Activated CD4-positive, alpha-beta T cell treated with anti-CD3 and anti-CD28 coated beads, Interleukin-2, amount 10 ng/mL, durations not matched to agents 24 days and 14 days (primary cell): ENCODE measurements at places on chromosomes 3 and 15. TPM values are rescaled to one million over a fixed set of nuclear protein-coding genes. Genes with fewer than 3 reads are reported as not detected.

- peak; percentile 57 for DNase-seq
Observed at GRCh38 chr3:146542978-146543377, 1.4 kb downstream of the PLSCR1 start.

DNA sequence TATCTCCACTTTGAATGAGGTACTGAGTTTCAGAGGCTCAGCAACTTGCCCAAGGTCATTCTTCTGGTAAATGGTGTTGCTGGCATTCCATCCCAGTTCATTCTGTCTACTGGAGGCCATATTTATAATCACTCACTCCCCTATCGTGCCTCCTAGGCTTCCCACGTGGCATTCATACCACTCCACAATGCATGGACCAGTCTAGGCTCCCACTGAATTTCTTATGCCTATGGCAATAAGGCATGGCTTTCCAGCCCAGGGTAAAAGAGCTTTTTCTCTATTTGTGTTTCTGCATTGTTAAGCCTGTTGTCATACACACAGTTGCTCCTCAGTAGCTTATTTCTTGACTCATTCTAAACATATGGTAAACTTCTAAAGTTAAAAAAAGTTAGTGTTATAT lies 19.9 kb downstream of the BBX start:
- DNase-seq, result no peak

DNA sequence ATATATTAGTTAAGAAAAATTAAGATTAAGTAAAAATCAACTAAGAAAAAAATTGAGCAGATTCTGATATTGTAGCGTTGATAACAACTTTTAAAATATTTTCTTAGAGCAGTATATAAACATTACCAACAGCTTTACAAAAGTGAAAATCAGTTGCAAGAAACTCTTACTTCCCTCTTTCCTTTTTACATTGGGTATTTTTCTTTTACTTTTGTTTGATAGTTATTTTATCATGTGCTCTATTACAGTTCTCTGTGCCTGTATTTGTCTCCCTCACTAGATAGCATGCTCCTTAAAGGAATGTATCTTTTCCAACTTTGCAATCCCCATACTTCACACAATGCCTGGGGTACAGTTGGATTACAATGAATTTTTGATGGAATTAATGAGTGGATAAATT lies 87.5 kb upstream of the P3H2 start:
- no peak for DNase-seq

DNA sequence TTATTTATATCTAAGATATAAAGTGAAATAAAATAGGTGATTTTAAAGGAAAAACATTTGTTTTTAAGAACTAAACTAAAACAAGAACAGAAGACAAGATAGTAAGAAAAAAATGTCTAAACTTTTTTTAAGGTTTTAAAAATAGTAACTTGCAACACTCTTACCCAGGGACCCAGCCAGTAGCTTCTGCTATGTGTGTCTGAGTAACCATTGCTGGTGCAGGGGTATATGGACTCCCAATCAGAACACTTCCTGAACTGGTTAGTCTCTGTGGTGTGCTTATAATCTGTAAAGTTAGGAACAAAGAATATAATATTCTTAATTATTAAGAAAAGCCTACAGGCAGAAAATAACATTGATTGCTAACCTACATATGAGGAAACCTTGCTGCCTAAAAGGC lies 118.4 kb downstream of the ATP1B3 start:
- no peak for DNase-seq

GRCh38 chr3:8536096-8537056 lies 34.8 kb downstream of the LMCD1 start:
- DNase-seq, result no peak

The ANKUB1 gene
- not detected in 2 replicates for total RNA-seq

DNA sequence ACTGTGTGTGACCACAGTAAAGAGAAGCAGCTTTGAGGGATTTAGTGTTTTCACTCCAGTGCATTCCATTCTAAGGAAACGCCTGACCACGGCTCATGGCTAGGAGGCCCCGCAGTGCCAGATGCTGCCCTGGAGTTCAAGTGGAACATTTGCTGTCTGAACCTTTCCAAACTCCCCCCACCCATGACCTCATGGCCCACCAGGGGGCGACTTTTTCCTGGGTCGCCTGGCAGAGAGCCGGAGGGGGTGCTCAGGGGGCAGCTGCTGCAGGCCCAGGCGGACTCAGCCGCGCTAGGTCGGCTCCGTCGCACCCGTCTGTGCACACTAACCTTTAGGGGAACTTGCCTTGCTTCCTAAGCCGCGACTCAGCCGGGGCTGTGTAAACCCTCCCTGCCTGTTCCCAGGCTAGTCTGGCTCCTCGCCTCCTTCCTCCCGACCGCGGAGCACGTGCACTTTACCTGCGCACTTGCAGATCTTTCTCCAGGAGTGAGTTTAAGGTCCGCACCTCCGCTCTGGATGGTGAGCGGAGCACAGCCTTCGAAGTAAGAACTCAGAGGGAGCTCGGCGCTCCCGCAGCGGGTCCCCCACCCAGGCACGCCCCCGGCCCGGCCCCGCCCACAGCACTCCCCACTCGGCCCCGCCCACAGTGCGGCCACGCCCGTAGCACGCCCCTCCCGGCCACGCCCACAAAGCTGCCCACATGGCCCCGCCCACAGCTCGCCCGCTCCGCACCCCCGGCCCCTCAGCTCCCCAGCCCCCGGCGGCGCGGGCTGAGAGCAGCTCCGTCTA lies at the start of gene OCA2:
Gene OCA2, minus strand, starts transcription at position 550 of the 789 bp plus-strand sequence. CDS start 17,441 bp downstream, outside the sequence.
- DNase-seq, result peak; percentile 88

DNA sequence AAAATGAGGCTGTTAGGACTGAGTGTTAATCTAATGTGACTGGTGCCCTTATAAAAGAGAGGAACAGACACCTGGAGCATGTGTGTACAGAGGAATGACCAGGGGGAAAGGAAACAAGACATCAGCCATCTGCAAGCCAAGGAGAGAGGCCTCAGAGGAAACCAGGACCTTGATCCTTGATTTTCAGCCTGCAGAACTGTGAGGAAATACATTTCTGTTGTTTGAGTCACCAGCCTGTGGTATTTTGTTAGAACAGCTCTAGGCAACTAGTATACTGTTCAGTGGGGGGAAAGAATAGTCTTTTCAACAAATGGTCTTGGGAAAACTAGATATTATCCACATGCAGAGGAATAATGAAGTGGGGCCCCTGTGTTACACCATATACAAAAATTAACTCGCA lies 80.6 kb downstream of the CCR1 start:
- DNase-seq, result no peak

DNA sequence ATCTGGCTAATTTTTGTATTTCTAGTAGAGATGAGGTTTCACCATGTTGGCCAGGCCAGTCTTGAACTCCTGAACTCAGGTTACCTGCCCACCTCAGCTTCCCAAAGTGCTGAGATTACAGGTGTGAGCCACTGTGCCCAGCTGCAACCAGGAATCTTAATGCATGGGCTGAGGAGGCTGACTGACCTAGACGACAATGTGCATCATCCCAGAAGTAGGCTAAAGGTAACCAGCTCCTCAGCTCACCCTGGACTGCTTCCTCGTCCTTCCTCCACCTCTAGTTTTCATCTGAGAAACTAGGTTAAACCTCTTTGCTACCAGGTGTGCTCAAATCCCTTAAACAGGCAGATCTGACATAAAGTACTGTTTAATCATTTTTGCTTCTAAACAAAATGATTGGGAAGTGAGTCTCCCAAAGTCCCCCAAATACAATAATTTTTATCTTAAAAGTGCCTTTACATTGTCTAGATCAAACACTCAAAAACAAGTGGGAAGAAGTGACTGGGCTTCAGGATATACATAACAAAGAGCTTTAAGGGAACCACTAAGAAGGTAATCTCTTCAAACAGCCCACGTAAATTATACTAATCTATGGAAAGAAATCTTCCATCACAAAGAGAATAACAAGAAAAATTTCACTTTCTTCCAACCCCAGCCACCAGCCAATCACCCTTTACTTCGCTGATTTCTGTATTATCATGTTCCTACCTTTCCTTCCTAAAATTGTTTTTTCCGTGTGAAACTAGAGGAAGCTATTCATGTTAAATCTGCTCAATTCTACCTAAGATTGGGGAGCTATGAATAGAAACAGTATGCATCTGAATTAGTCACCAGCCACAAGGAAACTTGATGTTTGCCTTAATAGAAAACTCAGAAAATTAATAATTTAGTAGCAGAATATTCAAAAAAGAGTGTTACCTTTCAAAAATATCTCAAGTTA lies 34.7 kb downstream of the IGF2BP2 start:
- DNase-seq, result no peak

The MYO5C gene
- total RNA-seq, result 0.24 and 0.30 TPM in 2 replicates

- DNase-seq, result peak; percentile 69
Observed at GRCh38 chr15:64152507-64153387, 1.2 kb downstream of the SNX22 start.

- no peak for DNase-seq
Observed at GRCh38 chr3:13116426-13116825, 43.2 kb upstream of the IQSEC1 start.

DNA sequence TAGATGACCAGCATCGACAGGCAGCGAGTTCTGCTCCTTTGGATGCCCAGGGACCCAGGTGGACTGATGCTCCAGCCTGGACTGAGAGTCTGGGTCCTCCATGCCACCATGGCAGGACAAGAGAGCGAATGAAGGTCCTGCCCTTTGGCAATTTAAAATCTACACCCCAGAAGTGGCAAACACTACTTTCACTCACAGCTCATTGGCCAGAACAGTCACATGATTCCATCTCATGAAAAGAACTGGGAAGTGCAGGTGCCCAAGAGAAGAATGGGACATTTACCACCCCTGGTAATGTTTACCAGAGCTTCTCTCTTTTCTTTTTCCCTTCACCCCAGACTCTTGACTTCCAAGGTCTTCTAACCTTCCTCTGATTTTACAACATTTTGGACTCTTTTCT lies 87.8 kb upstream of the SLCO3A1 start:
- no peak for DNase-seq

DNA sequence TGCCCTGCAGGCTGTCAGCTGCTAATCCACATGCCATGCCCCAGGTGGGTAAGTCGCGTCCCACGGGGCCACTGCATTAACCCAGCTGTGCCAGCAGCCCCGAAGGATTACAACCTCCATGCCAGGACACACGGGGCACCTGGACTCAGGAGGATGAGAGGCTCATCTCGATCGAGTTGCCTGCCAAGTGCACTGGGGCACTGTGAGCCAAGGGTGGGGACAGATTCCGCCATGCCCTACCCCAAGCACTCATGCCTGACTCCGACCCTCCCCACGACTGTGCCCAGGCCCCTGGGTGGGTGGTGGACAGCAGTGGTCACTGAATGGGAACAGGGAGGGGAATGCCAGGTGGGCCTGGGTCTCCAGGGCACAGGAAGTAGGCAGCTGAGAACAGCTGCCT lies 20.7 kb upstream of the SNRPA1 start:
- DNase-seq, result no peak

DNA sequence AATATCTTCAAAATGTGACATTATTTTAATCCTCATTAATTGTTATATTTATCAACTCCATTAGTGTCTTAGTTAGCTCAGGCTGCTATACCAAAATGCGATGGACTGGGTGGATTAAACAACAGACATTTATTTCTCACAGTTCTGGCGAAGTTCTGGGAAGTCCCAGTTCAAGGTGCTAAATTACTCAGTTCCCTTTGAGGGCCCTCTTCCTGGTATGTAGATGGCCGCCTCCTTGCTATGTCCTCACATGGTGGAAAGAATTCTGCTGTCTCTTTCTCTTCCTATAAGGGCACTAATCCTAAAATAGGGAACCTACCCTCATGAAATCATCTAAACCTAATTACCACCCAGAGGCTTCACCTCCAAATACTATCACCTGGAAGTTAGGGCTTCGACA lies 38.8 kb upstream of the DUT start:
- no peak for DNase-seq

DNA sequence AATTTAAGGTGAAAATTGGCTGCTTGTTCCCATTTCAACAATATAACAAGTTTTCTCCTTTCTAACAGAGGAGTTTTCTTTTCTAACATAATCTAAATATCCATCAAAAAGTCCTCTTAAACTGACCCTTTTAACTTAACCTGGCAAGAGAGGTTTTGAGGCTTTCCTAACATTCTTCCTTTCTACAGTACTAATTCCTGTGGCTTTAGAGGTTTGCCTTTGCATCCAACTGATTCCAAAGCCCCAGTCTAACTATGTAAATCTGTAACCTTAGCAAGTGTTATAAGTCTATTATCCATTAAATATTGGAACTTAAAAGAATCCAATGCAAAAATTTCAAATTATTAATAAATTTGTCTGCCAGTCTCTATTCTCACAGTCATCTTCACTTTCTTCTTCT lies 134.1 kb downstream of the ISL2 start:
- no peak for DNase-seq

DNA sequence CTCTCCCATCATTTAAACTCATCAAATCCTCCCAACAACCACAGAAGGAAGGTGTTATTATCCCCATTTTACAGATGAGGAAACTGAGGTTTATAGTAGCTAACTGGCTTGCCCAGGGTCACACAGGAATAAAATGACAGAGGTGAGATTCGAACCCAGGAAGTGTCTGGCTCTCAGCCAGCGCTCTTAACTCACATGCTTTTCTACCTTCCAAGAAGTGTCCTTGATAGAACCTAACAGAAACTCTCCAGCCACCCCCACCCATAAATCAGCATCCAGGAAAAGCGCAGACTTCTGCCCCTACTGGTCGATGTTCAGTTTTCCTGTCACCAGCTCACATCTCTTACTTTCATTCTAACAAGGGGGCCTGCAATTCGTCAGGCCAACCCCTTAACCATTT lies 51.7 kb downstream of the SPATA12 start:
- no peak for DNase-seq

- DNase-seq, result no peak
Observed at GRCh38 chr3:66585520-66586095, 84.8 kb upstream of the LRIG1 start.

DNA sequence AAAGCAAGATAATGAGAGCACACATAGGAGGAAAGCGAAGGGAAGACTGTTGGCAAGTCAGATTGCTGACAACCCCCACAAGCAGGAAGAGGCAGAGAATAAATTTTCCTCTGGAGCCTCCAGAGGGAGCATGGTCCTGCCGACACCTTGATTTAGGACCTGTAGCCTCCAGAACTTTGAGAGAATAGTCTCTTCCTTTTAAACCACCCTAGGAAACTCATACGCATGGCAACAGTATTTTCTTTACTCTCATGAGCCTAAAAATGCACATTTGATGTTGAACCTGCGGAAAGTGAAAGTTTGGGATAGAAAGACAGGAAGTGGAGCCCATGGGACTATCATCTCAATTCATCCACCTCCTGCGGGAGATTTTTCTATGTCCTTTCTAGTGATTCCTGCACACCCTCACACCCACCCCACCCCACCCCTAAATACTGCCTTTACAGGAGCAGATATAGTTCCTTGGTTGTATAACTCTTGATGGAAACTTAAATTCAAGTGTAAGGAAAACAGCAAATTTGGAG lies 116.7 kb upstream of the LPP start:
- no peak for DNase-seq

GRCh38 chr3:22176911-22177310 lies 425.9 kb upstream of the ZNF385D start:
- DNase-seq, result no peak

The AEN gene
- total RNA-seq, result 72.4 and 75.7 TPM in 2 replicates

The DUOX1 gene
- 0.02 and 0.14 TPM in 2 replicates for total RNA-seq
